ENCODE measurements at places on chromosomes 5 and 9.

GRCh38 chr9:127943011-127943662, 5.5 kb upstream of the DPM2 start:
- no peak for DNase-seq

DNA sequence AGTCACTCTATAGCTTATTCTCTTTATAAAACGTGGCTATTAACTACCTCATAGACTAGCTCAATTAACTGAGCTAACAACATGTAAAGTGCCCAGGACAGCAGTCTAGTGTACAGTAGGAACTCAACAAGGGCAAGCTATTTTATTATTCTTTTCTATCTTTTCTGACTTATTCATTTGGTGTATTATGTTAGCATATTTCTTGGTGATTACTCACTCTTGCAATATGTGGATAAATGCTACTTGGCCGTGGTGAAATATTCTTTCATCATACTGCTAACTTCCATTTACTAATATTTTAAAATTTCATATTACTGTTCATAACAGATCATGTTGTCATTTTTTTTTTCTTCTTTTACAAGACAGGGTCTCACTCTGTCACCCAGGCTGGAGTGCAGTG, 4.9 kb downstream of the SLC25A51 start:
- no peak for DNase-seq

DNA sequence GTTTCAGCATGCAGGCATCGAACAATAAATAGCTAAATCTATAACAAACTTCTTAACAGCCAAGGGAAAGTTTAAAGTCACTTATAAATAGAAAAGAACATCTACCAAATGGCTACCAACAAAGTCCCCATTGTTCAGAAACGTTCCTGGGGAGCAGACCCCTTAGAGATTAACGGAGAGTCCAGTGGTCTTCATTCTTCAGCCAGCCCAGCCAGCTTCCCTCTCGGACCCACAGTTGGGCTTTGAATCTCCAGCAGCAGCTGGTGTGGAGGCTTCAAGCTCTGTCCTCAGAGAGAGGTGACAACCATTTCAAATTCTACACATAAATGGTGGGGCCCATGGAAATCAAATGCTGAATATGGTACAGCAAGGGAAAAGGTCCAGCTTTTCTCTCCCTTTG, 11.2 kb downstream of the ENC1 start:
- DNase-seq: no peak

GRCh38 chr5:75891020-75891419, 173.8 kb upstream of the POC5 start:
- no peak for DNase-seq

DNA sequence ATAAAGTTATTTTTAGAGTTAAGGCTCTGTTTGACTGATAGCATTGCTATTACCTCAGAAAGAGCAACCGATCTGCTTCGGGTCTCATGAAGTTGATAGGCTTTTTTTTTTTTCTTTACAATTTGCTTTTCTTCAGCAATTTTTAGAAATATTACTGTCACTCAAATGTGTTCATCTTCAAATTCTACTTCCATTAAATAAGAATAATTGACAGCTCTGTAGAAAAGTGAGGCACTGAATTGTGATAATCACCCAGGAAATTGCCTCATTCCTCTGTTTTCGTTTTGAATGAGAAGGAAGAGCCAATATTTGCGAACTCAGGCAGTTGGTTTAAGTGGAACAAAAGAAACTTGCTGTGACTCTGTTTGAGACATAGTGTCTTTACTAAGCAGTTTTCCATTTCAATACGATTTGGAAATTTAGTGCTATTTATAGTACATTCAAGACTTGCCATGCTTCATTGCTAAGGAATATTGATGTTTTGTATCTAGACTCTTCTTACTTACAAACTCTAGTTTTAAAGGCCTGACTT, 700.5 kb upstream of the CDH10 start:
- DNase-seq: no peak

- no peak for DNase-seq
Measured at GRCh38 chr5:93384995-93385394, 196.0 kb downstream of the NR2F1-AS1 start.

- DNase-seq: no peak
Measured at GRCh38 chr9:74666625-74667316, 169.6 kb downstream of the RORB start.

- no peak for DNase-seq
Measured at GRCh38 chr5:125134216-125135081, 388.0 kb upstream of the ZNF608 start.

- no peak for DNase-seq
Measured at GRCh38 chr9:121503444-121503843, 3.8 kb upstream of the GGTA1 start.

- DNase-seq: no peak
Measured at GRCh38 chr9:86352440-86353077, 1.7 kb downstream of the TUT7 start.

- DNase-seq: no peak
Measured at GRCh38 chr9:97573482-97574073, 59.6 kb downstream of the TSTD2 start.

DNA sequence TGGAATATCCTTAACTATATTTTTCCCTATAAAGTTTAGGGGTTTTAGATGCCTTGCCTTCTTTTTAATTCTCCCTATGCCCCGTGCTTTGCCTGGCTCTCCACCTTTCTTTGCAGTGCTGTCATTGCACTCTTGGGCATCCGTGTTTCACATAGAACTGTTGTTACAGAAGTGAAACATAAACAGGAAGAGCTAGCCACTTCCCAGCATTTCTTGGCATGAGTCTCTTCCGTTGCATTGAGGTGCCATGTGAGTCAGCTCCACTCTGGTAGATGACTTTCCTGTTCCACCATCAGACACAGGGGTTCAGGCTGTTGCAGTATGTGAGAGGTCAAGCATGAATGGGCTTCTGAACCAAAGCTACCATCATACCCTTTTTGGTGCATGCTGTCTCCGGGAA, 73.4 kb downstream of the ANGPTL2 start:
- DNase-seq: no peak

Data from GOT3 (cell line).